ENCODE measurements at places on chromosomes 16 and 17.

DNA sequence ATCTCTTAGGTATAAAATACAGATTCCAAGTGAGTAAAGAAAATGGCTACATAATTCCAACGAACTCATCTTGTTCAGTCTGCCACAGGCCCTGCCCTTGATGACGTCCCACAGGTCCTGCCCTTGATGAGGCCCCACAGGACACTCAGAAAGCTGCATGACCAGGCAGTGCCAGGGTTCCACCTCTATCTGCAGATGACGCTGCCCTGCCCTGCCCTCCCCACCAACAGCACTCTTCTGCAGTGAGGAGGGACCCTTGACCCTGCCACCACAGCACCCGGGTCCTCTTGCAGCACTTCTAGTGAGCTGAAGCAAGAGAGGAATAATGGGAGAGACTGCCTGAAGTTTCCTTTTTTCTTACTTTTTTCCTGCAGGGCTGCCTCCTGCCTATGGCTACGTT, 118.4 kb downstream of the VPS53 start:
- peak; percentile 47 for DNase-seq

GRCh38 chr17:46947216-46947615, 24.3 kb downstream of the GOSR2 start:
- no peak for DNase-seq

DNA sequence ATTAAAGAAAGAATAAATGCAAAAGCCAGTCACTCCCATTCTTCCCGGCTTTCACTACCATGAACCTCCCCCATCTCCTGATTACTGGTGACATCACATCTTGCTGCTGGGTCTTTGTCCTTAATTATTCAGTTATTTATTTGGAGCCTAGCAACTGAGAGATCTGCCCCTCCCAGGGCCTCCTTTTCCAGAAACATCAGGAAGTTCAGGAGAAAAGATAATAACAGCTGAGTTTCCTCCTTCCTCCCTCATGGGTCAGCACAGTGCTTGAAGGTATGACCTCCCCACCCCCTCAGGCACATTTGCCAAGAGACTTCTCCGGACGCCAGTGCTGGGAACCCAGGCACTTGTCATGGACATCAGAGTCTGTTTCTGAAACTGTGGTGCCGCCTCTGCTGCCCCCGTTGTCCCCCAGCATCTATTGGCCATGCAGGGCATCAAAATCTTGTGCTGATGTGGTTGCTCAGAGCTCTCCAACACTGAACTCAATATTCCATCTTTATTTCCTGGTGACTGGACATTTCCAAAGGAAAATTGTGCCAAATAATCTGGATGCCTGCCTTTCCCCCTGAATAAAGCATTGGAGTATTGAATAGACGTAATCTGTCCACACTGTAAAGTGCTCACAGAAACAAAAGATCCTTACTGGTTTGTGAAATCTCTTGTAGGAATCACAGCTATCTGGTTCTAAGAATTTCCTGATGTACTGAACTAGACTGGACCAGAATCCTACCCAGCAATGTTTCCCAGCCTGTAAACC, 71.8 kb downstream of the ZNF18 start:
- DNase-seq = peak; percentile 63

- DNase-seq = no peak
Measured at GRCh38 chr16:48235556-48236136, 8.5 kb upstream of the LONP2 start.

DNA sequence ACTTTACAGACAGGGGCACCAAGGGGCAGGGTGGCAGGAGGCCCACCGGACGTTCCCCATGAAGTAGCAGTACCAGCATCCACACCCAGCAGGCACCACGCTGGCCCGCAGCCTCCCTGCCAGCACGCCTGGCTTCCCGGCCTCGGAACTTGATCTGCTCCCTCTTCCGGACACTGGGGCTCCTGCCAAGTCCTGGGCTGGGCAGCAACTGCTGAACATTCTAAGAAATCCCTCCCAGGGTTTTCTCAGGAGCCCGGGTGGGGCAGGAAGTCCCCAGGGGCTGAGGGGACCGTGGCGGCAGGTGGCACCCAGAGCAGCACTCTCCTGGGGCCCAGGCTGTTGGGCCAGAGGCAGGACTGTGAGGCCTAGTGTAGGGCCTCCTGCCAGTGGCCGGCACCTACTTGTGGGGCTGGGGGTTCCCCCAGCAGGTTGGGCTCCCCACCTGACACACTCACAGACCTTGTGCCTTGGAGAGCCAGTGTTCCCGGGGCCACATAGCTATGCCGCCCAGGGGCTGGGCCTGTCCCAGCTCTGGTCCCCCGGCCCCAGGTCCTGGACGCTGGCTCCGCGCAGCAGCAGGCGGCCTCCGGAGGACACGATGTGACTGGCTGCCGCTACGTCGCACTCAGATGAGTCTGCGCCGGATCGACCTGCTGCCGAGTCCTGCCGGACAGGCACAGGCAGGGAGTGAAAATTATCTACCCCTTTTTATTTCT, 86.2 kb upstream of the CBX4 start:
- DNase-seq = peak; percentile 64

DNA sequence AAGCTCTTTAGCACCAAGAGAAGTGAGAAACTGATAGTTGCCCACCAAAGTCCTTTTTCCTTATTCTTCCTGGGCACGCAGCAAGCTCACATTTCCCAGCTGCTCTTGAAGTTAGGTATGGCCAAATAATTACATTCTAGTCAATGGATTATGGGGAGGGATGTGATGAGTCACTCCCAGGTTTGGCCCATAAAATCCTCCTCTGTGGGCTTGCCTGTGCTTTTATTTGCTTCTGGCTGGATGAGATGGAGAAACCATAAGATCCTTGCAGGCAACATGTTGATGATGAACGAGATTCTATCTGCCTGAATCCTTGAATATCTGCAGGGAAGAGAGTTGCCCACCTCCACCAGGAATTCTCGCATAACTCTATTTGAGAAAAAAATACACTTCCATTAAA, 568.3 kb upstream of the SALL1 start:
- no peak for DNase-seq

- peak; percentile 60 for DNase-seq
Measured at GRCh38 chr17:18224387-18225120, 881 bp upstream of the LLGL1 start.
